ENCODE measurements at places on chromosomes 11 and 22.

- DNase-seq = no peak
These were observed 82.6 kb upstream of the SHISAL1 start for GRCh38 chr22:44395118-44396005.

GRCh38 chr11:9210224-9210921, 54.8 kb downstream of the DENND5A start:
- no peak for DNase-seq

- no peak for DNase-seq
These were observed 24.8 kb upstream of the RCE1 start for GRCh38 chr11:66818231-66818955.

- DNase-seq = no peak
These were observed 33.3 kb downstream of the IGHMBP2 start for GRCh38 chr11:68936676-68937620.

- no peak for DNase-seq
These were observed 8.4 kb downstream of the XBP1 start for GRCh38 chr22:28791841-28792490.

GRCh38 chr22:30129636-30130035, 49.4 kb downstream of the HORMAD2 start:
- DNase-seq = no peak

- no peak for DNase-seq
These were observed 11.2 kb downstream of the CRYBB1 start for GRCh38 chr22:26606611-26607010.

- DNase-seq = no peak
These were observed 258.6 kb downstream of the METTL15 start for GRCh38 chr11:28366549-28367346.

DNA sequence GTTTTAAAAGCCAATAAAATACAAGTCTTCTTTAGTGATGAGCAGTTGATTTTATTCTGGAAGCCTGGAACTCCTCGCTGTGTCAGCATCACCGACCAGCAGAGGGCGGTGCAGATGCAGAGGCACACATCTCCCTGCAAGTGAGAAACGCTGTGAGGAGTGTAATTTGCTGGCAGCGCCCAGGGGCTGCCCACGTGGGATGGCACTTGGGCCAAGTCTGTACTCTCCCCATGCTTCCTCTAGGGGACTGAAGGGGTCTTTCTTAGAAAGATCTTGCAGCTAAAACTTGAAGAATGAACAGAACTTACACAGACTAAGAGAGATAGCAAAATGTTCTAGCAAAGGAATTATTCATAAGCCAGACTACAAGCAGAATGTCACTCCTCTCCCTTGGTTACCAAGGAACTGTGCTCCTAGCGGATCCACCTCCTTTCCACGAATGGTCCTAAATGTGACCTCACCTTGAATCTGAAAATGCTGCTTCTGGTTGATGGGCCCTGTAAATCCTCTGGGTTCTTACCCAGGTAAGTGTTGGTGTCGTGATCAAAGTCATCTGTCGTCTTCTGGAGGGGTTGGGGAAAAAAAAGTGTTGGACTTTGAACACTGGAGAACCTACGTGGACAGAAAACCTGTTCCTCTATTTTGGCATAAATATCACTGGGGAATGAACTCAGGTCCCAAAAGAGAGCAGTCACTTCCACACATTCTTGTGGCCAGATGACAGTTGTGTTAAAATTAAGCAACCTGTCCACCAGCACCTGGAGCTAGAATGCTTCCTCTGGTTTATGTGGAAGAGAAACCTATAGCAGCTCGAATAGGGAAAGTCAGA, 31.8 kb downstream of the CNTF start:
- DNase-seq = peak; percentile 70

DNA sequence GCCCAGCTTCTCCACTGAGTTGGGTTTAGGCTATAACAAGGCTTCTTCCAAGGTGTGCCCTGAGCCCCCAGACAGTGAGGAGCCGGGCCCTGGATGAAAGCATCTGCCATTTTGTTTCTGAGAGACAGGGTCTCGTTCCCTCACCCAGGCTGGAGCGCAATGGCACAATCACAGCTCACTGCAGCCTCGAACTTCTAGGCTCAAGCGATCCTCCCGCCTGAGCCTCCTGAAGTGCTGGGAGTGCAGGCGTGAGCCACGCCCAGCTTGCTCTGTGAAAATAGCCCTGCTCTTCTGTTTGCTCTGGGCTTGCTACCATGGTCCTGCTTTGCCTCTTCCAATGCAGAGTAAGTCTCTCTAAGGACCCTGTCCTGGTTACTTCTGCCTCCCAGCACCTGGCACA, 6.7 kb downstream of the DENND6B start:
- DNase-seq = no peak

GRCh38 chr11:36985562-36985961, 387.5 kb upstream of the RAG2 start:
- no peak for DNase-seq

DNA sequence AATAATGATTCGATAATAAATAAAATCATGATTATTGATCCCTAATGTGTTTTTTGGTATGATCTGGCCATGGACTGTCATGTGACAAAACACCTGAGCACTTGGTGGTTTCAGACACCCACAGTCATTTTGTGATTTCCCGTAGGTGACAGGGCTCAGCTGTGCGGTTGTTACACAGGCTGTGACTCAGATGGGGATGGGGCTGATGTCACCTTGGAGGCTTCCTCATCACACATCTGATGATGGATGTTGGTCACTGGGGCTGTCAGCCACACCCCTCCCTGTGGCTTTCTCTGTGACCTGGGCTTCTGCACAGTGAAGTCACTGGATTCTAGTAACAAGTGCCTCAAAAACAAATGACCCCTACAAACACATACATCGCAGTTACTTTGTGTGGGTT, 995.1 kb downstream of the BRD1 start:
- no peak for DNase-seq

- DNase-seq = no peak
These were observed 953.2 kb downstream of the LRRC4C start for GRCh38 chr11:40506226-40506625.

GRCh38 chr11:69443968-69444364, 37.5 kb upstream of the LINC01488 start:
- no peak for DNase-seq

DNA sequence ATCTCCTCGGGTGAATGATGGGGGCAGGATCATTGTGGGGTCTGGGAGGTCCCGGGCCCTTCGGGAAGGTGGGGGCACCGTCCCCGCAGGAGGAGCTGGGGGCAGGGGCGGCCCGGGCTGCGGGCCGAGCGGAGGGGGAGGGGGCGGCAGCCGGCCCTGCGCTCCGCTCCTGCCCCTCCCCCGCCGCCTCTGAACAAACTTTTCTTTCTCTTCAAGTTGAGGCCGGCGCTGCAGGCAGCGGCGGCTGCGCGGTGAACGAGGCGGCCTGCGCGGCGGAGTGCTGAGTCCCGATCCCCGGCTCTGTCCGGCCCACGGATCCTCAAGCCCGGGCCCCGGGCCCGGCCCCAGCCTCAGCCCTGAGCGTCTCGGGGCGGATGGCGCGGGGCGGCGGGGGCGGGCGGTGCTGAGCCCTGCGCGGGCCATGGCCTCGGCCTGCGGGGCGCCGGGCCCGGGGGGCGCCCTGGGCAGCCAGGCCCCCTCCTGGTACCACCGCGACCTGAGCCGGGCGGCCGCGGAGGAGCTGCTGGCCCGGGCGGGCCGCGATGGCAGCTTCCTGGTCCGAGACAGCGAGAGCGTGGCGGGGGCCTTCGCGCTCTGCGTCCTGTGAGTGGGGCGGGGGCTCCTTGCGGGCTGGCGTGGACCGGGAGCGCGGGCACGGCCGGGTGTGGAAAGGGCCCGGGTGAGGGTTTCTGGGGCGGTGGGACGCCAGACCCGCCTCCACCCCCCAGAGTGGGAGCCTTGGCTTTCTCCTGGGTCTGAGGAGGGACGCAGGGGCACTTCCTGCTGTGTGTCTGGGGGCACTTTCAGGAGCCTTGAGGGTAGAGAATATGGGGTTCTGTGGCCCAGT, at the start of gene INPPL1:
Gene INPPL1, plus strand, starts transcription at position 204 of the 847 bp plus-strand sequence. Its CDS starts 218 bp downstream, at position 422.
- DNase-seq = no peak

- DNase-seq = no peak
These were observed 16.7 kb downstream of the MRPL23 start for GRCh38 chr11:1963864-1964263.

GRCh38 chr11:2128511-2129307, 10.5 kb downstream of the IGF2 start:
- no peak for DNase-seq

GRCh38 chr11:123047266-123047946, 14.5 kb downstream of the HSPA8 start:
- DNase-seq = no peak

DNA sequence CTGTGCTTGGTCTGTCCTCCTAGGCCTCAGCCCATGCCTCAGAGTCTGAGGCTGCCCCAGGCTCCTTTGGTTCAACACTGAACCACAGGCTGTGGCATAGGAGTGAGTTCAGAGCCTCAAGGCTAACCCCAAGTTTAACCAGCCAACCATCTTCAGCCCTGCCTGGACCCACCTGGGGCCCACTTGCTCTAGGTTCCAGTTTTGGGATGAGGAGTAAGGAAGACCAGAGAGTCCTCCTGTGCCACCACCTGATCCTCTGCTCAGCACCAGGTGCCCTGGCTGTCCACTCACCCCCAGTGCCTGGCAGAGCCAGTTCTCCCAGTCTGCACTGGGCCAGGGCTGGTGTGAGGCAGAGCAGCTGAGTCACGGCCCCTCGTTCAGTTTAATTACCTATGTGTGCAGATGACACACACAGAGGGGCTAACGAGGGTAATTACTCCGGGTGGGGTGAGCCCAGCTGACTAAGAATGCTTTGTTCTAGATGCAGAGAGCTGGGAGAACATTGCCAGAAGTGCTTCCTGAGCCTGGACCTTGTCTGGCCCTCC, 12.0 kb upstream of the TMPRSS13 start:
- DNase-seq = no peak

DNA sequence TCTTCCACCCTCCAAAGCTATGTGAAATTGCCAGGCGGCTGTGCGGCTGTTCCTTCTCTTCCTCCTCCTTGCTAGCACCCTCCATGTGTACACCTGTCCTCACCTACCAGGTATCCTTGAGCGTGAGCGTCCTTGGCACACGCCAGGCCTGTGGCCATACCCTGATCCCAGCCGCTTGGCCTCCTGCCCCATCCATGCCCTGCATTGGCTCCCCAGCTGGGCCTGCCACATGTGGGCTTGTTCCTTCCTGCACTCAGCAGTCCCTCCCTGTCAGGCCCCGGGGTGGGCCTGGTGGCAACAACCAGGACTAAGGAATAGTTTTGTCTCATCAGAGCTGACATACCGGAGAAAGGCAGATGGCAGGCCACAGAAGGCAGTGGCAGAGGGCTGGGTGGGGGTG, 40.0 kb downstream of the SCUBE1 start:
- no peak for DNase-seq

GRCh38 chr11:58574881-58575280, 775 bp downstream of the LPXN start:
- no peak for DNase-seq

- no peak for DNase-seq
These were observed 78.4 kb downstream of the MED15 start for GRCh38 chr22:20585639-20586402.

GRCh38 chr11:115030166-115030565, 351.8 kb downstream of the NXPE2 start:
- no peak for DNase-seq

DNA sequence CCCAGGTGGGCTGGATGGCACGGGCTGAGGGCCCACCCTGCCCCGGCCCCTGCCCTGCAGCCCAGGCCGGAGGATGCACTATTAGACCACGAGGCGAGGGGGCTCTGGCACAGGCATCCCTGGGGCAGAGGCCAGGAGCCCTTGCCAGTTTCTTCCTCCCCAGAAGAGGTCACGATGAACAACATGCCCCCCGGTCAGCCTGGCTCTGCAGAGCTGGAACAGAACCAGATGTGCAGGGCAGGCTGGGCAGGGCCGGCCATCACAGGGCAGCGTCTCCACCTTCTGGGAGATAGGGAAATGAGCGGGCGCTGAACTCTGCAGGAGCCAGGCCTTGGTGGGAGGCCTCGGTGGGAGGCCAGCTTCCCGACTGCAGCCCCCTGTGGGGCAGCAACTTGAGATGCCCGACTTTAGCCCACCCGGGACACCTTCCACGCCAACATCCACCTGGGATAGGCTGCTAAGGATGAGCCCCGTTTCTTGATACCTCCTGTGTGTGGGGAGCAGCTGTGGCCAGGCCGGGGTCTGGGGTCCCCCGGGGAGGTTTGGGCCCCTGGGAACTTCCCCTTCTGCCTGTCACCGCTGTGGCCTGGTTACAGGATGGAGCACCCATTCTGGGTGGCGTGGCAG, 21.8 kb upstream of the GNB1L start:
- DNase-seq = no peak

DNA sequence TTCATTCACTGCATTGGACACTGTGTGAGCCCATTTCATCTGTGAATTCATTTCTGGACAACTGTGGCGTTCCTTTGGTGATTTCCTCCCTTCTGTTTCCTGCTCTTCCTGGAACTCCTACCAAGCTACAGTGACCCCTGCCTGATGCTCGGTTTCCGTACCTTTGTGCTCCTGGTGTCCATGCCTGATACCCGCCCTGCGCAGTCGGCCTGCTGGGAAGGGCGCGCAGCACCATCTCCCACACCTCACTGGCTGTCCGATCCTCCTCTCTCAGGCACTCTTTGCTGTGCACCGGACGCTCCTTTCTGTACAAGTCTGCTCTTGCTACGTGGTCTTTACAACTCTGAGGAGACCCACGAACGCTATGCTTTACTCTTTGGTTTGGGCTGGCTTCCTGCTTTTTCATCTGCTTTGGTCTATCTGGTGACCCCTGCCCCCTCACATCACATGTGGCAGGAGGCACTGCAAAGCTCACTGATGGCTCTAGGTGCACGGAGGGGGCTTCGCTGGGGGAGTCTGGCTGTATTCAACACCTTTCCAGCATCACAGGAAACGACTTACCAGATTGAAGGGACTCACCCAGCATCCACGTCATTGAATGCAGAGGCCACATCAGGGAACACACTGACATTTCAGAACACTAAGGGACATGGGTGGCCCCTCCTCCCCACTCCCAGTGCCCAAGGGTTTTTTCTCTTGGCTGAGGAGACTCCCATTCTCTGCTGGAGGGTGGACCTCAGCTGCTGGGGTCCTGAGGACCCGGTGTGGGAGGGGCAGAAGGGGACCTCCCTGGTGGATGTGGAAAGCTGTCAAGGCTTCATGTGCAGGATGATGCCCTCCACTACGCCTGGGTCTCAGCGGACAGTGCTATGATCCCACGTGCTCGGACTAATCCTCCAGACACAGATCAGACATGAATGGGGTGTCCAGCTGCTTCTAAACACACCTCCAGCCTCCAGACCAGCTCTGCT, 27.0 kb upstream of the MOB2 start:
- no peak for DNase-seq

- no peak for DNase-seq
These were observed 186.4 kb downstream of the BUD13 start for GRCh38 chr11:116586392-116586791.

- DNase-seq = no peak
These were observed 78.3 kb downstream of the RNF169 start for GRCh38 chr11:74826901-74827300.

- DNase-seq = no peak
These were observed 25.3 kb downstream of the IGLL5 start for GRCh38 chr22:22912988-22913253.

DNA sequence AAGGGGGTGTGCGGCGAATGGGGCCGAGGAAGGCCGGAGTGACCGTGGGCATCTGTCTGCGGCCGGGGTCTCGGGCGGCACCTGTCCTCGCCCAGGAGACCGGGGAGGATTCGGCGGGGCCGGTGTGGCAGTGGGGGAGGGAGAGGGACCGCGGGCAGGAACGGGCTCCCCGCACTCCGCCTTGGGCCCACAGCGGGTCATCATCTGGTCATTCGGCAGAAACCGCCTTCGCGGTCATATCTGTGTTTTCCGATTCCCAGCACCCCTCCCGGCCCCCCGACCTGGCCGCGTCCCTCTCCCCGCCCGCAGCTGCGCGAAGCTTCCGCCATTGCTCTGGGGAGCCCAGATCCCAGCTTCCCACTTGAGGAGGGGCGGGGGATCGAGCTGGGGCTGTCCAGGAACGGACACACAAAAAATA, 824 bp upstream of the CBX6 start:
- DNase-seq = peak; percentile 30

All from NCI-H1436 (cell line).